ENCODE measurements at places on chromosomes 3 and 15.

DNA sequence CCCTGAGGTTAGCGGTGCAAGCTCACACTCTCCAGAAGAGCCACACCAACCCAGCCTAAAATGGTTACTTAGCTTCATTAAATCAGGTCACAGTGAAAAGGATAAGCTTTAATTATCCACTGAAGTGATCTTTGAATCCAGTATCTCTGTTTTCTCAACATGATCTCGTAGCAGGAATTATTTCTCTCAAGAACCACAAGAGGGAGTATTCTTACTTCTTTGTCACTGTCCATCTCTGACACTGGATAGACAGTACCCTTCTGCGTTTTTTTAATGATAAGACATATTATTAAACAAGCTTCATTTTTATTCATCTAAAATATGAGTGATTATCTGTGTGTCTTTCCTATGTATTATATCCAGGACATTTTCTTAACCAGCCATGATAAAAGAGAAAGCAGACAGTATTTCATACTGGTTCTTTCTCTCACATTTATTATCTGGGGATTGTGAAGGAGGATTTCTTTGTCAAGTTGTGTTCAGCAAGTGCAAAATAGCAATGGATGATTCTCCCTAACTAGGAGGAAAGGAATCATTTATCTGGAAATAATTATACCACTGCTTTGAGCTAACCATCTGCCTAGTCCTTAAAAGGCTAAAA lies 105.4 kb upstream of the CCDC54 start:
- peak; percentile 56 for DNase-seq

DNA sequence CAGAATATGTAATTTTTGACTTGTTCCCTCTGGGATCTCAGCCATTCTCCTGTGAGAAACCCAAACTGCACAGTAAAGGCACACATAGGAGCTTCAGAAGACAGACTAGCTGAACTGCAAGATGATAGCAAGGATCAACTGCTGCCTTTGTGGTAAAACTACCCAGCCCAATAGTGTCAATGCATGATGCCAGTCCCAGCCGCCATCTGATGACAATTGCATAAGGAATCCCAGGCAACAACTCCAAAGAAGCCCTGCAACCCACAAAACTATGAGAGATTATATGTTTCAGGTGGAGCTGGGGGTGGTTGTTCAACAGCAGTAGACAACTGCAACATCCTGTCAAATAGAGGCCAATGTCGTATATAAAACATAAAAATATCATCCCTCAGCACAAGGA lies 192.4 kb upstream of the ARPP21 start:
- DNase-seq, result no peak

GRCh38 chr3:4698125-4698821 lies 205.1 kb downstream of the ITPR1 start:
- no peak for DNase-seq

DNA sequence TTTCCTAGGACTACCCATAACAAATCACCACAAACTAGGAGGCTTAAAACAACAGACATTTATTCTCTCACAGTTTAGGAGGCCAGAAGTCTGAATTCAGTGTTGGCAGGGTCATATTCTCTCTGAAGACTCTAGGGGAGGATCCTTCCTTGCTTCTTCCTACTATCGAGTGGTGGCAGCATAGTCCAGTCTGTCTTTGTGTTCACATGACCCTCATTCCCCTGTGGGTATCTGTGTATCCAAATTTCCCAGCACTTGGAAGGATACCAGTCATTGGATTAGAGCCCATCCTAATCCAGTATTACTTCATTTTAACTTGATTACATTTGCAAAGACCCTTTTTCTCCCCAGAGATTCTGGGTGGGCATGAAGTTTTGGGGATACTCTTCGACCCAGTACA lies 63.8 kb downstream of the GMPS start:
- DNase-seq, result no peak

DNA sequence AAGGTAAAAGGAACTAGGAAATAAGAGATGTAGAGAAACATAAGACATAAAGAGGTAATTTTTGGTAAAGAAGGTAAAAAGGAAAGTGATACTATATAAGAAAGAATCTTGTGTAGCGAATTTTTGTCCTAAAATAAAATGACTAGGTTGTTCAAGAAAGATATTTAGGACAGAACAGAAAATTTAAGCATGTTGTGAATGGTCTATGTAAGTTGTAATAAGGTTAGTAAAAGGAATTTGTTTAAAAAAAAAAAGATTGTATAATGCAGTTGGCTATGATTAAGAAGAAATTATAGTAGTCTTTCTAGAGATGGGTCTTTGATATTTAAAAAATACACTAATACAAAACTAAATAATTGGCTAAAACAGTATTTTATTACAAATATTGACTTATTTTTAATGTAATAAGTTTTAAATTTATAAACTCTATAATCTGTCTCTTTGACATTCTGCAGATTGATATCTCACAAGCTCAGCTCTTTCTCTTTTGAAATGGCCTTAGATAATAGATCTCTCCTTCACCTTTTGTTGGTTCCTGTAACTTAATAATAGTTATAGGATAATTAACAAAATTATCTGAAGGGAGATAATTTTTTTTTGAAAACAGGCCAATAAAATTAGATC lies 3.7 kb upstream of the SLC41A3 start:
- DNase-seq, result no peak

GRCh38 chr3:87462228-87462627 lies 185.8 kb upstream of the POU1F1 start:
- DNase-seq, result no peak

DNA sequence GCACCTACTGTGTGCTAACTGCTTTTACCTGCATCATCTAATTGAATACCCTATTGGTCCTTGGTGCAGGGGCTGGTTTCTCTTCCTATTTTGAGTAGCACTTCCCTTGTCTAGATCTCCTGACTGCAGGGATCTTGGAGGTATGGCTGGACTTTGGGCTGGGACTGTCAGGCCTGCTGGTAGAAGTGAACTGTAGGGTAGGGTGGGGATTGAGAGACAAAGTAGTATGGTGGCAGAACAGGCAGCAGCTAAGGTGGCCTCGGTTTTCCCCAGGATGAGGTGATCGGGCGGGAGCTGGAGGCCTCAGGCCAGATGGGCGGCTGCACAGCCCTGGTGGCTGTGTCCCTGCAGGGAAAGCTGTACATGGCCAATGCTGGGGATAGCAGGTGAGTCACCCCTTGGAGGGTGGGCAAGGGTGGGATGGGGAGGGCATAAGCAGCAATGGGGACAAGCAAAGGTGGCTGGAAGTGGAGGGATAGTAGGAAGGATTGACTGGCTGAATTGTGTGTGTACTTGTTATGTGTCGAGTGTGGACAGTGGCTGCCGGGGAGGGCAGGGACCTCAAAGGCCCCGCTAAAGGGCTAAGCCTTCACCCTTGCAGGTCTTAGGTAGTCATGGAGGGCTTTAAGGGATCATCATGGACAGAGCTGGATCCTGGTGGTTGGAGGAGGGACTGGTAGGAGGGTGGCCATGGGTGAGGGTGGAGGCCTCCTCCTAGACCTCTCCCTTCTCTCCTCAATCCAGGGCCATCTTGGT lies 2.0 kb downstream of the PPM1M start:
- no peak for DNase-seq

GRCh38 chr3:37779289-37780152 lies 82.2 kb upstream of the CTDSPL start:
- peak; percentile 69 for DNase-seq

DNA sequence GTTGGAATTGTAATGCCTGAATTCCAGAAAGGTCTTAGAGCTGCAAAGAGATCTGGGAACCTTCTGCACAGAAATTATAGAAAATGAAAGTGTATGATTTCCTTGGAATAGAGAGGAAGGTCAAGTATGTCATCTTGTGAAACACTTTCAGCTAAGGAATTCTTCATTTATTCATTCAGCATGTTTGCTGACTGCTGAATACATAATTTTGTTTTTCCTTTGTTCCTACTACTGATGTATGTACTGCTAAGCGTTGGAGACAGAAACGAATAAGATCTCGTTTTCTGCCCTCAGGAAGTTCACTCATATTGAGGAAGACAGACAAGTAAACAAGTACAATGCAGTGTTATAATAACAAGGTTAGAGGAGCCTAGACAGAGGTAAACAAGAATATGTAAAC lies 14.3 kb upstream of the IL20RB start:
- no peak for DNase-seq

DNA sequence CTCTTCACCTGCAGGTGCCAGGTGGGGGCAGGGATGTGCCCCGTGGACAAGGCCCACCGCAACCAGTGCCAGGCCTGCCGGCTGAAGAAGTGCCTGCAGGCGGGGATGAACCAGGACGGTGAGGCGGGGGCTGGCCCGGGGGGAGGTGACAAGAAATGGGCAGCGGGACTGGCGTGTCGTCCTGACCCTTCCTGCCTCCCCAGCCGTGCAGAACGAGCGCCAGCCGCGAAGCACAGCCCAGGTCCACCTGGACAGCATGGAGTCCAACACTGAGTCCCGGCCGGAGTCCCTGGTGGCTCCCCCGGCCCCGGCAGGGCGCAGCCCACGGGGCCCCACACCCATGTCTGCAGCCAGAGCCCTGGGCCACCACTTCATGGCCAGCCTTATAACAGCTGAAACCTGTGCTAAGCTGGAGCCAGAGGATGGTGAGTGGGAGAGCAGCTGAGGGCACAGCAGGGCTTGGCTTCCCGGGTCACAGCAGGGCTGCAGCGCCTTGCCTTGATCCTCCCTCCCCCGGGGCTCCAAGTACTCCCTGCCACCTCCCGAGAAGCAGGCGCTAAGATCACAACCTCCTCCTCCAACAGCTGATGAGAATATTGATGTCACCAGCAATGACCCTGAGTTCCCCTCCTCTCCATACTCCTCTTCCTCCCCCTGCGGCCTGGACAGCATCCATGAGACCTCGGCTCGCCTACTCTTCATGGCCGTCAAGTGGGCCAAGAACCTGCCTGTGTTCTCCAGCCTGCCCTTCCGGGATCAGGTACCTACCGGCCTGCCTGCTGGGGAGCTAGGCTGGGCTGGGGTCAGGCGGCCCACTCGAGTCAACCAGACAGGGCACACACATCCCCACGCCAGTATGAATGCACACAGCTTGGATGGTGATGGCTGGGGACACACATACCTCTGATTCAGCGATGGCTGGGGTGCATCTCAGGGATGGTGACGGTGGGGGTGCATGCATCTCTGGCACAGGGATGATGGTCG lies 1.7 kb downstream of the NR2E3 start:
- DNase-seq, result no peak

DNA sequence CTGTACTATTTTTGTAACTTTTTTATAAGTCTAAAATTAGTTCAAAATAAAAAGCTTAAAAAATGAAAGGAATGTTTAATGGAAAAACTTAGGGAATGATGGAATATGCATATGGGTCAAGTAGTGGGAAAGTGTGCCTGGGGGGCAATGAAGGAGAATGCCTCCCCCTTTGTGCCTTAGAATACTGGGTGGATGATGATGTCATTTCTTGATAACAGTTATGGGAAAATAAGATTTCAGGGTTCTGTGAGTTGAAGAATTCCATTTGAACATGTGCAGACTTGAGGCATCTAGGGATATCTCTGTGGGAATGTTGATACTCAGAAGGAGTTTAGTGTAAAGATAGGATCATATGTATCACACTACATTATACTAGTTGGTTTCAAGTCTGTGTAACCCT lies 13.8 kb downstream of the WDR93 start:
- DNase-seq, result no peak

GRCh38 chr3:65174713-65175112 lies 486.9 kb upstream of the ADAMTS9 start:
- DNase-seq, result no peak

DNA sequence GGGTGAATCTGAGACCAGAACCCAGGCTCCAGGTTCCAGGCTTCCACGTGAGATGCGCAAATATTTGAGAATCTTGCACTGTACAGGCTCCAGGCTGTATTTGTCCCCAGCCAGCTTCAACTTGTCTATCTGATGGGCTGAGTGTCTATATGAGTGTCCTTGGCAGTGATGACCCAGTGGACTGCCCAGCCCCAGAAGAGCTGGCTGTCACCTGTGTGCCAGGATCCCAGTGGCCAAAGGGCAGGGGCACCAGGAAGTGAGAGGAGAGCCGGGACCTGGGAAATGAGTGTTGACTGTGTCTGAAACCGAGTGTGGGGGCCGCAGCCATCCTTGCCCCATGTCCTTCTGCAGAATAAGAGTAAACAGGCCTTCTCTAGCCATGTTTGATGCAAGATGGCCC lies 10.4 kb downstream of the FAH start:
- DNase-seq, result no peak

DNA sequence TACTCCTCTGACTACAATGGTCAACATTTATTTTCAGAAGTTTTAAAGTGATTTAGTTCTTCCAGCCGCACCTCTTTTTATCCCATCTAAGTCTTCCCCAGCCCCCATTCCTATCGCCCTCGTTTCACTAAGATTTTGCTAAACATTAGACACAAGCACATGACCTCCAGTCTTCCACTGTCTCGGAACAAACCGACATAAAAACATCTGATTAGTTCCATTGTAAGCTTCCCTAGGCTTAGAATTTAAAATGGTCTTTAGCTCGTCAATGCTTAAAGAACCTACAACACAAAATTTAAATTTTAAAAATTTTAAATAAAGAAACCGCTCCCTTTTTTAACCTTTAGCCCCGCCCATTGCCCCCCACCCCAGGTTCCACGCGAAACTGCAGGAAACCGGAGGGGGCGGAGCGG lies 284 bp upstream of the TSC22D2 start:
- peak; percentile 91 for DNase-seq

GRCh38 chr3:41405466-41405865 lies 206.2 kb downstream of the CTNNB1 start:
- DNase-seq, result no peak

DNA sequence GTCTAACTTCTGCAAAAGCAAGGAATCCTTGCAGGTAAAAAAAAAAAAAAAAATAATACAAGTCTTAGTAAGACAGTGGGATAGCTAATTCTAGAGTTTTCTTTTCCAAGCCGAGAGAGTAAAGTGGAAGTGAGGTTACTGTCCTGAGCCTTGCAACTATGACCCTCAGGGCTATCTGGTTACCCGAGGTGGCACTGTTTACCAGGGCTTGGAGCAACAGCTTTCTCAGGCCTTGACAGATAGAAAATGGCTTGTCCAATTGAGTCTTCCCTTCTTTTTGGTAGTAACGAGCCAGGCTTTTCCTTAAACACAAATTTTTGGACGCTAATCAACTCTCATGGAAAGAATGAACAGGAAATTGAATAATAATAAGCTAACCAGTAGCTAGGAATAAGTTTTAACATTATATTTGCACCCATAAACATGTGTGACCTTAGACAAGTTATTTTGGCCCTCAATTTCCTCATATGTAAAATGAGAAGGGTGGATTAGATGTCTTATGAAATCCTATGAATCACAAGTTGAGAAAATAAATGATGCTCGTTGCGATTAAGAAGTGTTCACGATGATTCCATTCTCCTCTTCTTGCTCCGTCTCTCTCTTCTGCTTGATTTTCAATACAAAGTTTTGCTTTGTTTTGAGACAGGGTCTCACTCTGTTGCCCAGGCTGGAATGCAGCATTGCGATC lies 236.9 kb upstream of the KBTBD8 start:
- peak; percentile 67 for DNase-seq

GRCh38 chr15:47587940-47588802 lies 129.1 kb upstream of the SEMA6D start:
- no peak for DNase-seq

GRCh38 chr15:73240866-73241499 lies 127.8 kb downstream of the HCN4 start:
- DNase-seq, result peak; percentile 71

GRCh38 chr3:183254487-183255347 lies 1.7 kb downstream of the B3GNT5 start:
- peak; percentile 51 for DNase-seq

- DNase-seq, result no peak
These were observed 44.3 kb upstream of the CPNE4 start for GRCh38 chr3:132079147-132079546.
